ENCODE measurements at places on chromosomes 12 and 14.
A peak's percentile ranks its signal among the peaks of the same experiment; 100 is the strongest.

GRCh38 chr12:32002848-32003493 is 43.8 kb downstream of the RESF1 start:
- DNase-seq, result no peak

GRCh38 chr12:50621399-50622300 is 116.9 kb downstream of the DIP2B start:
- DNase-seq, result no peak

- DNase-seq, result no peak
Measured at GRCh38 chr12:57590479-57590863, 521 bp upstream of the PIP4K2C start.

- DNase-seq, result no peak
Measured at GRCh38 chr12:111407377-111408115, 1.8 kb downstream of the SH2B3 start.

GRCh38 chr12:109738209-109738608 is 24.6 kb downstream of the FAM222A start:
- no peak for DNase-seq

DNA sequence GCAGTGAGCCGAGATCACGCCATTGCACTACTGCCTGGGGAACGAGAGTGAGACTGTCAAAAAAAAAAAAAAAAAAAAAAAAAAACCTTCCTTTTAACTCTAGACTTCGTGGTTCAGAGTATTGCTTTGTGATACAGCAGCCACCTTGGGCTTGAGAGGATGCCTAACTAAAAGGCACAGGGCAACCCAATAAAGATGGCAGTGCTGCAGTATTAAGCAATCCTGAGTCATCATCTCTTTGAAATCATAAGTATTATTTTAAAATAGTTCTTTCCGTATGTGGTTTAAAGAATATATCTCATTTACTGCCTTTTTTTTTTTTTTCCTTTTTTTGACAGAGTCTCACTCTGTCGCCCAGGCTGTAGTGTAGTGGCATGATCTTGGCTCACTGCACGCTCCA is 116.1 kb downstream of the PLEKHA5 start:
- no peak for DNase-seq

DNA sequence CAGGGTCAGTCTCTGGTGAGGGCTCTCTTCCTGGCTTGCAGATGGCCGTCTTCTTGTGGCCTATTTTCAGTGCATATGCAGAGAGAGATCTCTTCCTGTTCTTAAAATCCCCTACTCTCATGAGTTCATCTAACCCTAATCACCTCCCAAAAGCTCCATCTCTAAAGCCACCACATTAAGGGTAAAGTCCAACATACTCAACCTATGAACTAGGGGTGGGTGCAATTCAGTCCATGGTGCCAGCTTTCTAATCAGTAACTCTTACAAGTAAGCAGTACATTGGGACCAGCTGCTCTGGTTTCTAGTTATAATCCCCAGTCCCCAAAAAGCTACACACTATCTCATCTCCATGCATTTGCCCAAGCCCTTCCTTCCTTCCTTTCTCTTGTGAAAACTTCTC is 365.1 kb downstream of the MED13L start:
- no peak for DNase-seq

GRCh38 chr12:78540606-78541336 is 323.8 kb upstream of the SYT1 start:
- DNase-seq, result no peak

GRCh38 chr12:117098361-117099217 is 627 bp downstream of the TESC start:
- no peak for DNase-seq

DNA sequence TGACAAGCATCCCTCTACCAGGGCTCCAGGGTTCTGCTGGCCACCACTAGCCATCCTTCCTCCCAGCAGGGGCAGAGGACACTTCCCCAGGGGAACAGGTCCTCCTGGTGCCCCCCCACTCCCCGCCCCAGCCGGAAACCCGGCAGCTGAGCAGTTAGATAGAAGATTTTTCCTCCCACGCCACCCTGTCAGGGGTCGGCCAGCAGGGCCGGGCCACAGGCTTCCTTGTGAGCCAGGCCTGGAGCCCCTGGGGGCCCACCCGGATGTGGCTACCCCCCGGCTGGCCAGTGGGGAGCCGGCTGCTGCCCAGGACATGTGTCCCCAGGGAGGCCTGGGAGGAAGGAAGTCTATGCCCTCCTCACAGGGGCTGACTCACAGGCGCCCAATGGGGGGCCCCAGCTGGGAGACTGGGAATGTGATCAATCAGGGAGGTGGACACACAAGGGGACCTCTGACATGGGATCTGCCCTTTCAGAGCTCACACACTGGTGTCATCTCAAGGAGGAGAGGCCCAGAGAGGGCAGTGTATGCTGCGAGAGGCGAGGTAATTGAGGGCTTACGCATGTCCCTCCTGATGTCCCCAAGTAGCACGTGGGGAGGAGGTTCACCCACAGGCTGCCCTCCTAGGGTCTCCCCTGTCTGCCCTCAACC is 4.2 kb downstream of the SH2B3 start:
- no peak for DNase-seq

GRCh38 chr12:27696864-27697564 is 767 bp downstream of the REP15 start:
- DNase-seq, result no peak

DNA sequence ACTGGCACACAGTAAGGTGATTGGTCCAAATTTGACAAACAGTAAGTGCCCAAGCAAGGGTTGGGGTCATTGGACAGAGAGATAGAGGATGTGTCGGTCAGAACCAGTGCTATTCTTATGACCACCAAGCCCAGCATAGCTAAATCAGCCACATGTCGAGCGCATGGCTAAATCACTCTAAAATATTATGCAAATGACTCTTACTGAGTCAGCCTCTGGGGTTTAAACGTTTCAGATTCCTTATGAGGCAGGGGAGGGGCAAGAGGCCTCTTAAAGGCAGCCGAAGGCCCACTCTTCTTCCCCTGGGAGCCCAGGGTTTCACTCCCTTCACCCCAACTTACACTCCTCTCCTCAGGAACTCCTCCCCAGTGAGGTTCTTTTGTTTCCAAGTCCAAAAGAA is 603 bp upstream of the ENDOU start:
- DNase-seq, result no peak

DNA sequence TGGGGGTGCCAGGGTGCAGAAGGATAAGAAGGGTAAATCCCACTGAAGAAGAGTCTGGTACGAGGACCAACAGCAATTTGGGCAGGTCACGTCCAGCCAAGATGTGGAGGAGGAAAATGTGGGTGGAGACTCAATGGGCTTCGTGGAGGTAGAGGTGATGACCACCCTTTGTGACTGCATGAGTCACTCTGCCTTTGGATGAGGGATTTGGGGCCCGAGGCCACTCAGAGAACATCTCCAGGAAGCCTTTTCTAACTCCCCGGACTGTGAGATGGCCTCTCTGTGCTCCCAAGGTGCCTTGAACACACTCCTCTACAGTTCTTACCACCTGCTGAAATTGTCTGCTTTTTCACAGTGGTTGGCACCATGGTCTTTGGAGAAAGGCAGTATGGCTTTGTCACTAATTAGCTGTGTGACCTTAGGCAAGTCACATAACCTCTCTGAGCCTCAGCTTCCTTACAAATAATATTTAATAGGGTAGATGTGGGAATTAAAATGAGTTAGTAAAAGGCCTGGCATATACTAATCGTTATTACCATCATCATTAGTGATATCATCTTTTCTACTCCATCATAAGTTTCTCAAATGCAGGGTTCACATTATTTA is 67.0 kb upstream of the ARHGAP5 start:
- DNase-seq, result no peak

DNA sequence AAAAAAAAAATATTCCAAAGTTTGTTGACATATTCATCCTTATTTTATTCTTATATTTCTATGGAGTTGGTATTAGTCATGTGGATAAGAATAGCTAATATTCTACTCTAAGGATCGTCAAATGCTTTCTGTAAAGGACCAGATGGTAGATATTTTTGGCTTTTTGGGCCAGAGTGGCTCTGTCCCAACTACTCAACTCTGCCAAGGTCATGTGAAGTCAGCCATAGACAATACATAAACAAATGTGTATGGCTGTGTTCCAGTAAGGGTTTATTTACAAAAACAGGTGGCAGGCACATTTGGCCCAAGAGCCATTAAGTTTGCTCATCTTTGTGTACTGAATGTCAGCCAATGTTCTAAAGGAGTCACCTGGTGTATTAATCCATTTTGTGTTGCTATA is 131.8 kb downstream of the TBX5 start:
- DNase-seq, result no peak

GRCh38 chr14:24353559-24354481 is 14.0 kb upstream of the RIPK3 start:
- no peak for DNase-seq

GRCh38 chr14:34059925-34060650 is 109.2 kb upstream of the EGLN3 start:
- DNase-seq, result peak; percentile 55

DNA sequence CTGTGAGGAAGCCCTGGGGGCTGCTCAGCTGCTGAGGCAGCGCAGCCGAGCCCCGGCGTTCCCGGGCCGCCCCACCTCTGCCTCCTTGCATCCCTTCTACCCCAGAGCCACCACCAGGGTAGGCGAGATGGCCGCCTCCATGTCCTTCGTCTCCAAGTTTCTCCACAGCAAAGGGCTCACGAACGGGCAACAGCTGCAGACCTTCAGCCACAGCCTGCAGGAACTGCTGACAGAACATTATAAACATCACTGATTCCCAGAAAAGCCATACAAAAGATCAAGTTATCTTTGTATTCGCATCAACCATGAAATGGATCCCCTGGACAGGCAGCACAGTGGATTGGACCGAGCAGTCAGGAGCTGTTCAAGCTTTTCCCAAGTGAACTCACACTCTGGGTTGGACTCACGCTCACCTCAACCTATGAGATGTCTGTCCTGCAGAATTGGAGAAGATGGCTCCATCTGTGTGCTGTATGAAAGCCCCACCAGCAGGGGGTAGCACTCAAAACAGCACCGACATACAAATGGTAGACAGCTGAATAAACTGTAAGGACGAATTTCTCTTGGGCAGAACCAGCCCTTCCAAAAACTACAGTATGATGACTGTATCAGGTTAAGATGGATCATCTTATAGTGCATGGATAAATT is 19.4 kb upstream of the A2M start:
- no peak for DNase-seq

GRCh38 chr12:50120953-50121352 is 8.9 kb downstream of the COX14 start:
- no peak for DNase-seq

DNA sequence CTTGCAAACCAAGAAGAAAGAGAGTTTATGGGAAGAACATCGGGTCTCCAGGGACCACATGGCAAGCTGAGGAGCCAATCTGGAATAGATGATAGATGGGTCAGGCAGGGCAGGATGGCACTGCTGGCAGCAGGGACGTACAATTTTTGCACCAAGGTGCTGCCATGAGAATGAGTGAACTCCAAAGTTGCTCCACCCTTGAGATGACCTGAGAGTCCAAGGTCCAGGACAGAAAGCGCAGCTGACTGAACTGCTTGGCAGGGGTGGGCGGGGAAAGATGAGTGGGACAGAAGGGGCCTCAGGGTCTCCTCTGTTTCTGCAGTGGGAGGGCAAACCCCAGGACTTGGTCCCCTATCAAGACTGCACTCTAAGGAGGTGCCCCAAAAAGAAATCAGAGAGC is 136.7 kb upstream of the GSC start:
- DNase-seq, result no peak

DNA sequence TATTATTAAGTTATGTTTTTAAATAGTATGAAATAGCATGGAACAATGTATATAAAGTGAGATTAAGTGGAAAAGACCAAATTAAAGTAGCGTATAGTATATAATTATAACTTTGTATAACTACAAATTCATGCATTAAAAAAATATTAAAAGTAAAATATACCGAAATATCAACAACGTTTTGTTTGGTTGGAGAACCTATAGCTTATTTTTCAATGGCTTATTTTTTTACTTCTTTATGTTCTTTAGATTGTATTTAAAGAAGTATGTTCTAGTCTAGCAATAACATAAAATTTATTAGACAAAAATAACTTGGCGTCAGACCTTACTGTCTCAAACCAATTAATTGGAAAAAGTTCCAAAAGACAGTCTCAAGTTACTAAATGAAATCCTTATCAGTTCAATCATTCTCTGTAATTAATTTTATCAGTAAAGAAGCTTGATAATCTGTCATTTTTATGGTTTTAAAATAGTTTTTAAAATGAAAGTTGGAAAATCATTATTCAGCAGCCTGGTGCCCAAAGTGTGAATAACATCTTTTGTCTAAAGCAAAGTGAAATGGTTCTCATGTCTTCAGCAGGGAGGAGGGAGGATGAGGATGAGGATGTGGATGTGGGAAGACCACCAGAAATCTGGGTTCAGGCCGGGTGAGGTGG is 46.7 kb downstream of the IRAK3 start:
- DNase-seq, result no peak

- DNase-seq, result no peak
Measured at GRCh38 chr12:109763201-109763841, 49.7 kb downstream of the FAM222A start.

- no peak for DNase-seq
Measured at GRCh38 chr12:122322501-122322900, 56.2 kb upstream of the VPS33A start.

- no peak for DNase-seq
Measured at GRCh38 chr14:48857366-48857765, 728.8 kb downstream of the RPS29 start.

- no peak for DNase-seq
Measured at GRCh38 chr12:121980191-121980891, 41.3 kb upstream of the BCL7A start.

DNA sequence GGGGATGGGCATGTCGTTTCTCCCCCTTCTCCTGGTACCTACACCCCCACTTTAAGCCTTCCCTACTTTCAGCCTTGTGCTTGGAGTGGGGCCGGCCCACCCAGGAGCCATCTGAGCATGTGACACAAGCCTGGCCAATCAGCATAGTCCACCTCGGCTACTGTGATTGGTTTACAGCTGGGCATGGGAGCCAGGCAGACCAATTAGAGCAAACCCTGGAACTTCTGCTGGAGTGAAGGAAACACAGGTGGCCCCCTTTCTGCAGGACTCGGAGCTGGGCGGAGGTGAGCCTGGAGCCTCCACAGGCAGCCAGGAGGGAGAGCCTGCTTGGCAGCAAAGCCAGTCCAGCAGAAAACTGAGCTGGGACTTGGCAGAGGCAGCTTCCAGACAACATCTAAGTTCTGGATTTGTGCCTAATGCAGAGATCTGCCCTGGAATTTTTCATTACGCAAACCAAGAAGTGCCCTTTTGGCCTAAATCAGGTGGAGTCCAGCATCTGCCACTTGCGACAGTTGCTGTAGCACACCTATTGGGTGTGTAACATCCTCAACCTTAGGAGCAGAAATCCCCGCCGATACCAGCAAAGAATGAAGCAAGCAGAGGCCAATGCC is 59.5 kb downstream of the SCARB1 start:
- DNase-seq, result no peak

DNA sequence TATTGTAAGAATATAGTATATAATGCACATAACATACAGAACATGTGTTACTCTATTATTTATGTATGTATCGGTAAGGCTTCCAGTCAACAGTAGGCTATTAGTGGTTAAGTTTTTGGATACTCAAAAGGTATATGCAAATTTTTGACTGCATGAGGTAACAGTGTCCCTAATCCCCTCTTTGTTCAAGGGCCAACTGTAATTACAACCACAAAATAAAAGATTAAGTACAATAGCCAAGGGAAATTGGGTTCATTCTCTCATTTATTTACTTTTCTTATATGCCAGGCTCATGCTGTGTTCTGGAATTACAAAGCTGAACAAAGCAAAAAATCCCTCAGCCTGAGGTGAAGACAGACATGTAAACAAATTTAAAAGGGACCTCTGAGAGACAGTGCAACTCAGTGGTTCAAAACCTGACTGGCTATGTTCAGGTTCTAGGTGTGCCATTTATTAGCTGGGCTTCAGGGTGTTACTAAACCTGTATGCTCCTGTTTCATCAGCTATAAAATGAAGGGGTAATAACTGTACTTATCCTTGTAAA is 43.4 kb upstream of the TSPAN8 start:
- DNase-seq, result peak; percentile 82

- no peak for DNase-seq
Measured at GRCh38 chr14:100688598-100689461, 37.9 kb upstream of the DLK1 start.
